ENCODE measurements at places on chromosomes 3 and 15.

DNA sequence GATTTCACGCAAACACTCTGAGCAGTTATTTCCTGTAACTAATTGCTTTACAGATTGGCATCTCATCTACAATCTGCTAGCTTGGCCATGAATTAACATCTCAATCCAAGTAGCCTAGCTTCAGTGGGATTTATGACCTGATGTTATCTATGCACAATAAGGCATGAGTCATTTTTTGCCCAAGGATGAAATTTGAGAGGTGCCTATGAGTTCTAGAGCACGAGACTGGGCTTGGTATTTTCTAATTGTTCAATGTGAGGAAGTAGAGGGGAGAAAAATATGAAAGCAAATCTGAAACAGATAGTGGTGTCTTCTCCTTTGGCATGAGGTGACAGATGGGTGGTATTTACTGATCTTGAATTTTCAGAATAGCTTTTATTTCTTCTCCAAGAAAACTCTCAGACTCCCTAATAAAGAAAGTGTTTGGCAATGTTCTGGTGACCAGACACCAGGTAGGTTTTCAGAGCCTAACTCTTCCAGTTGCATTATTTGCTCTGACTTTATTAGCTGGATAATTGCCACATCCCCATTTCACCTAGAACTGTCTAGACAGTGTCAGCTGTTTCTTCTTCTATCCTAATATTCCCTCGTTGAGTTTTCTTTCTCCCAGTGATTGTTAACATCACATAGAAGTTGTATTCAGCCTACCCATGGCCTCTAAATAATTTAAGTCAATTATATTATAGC is 301.0 kb upstream of the UMPS start:
- no peak for DNase-seq

- no peak for DNase-seq
Observed at GRCh38 chr15:76964157-76964556, 30.8 kb upstream of the PSTPIP1 start.

- DNase-seq: no peak
Observed at GRCh38 chr15:74995779-74996765, 709 bp downstream of the SCAMP5 start.

- no peak for DNase-seq
Observed at GRCh38 chr3:172346161-172346560, 102.1 kb downstream of the GHSR start.

- no peak for DNase-seq
Observed at GRCh38 chr3:143428294-143428693, 308.7 kb downstream of the CHST2 start.

DNA sequence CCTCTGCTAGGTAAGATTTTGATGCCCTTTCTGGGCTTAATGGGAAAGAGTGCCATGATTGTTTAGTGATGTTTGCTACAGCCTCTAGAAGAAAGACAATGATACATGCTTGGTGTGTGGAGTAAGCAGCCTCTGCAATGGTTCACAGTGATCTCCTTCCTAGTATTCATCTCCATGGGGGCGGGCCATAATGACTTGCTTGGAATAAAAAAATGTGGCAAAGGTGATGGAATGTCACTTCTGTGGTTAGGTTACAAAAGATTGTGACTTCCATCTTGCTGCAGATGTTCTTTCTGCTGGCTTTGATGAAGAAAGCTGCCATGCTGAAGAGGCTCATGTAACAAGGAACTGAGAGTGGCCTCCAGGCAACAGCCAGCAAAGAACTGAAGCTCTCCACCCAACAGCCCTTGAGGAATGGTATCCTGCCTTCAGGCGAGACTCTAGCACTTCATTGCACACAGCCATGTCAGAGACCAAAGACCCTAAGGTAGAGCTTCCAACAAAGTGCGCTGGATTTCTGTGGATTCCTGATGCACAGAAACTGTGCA is 139.1 kb upstream of the LRIG1 start:
- DNase-seq: no peak
